ENCODE measurements at places on chromosomes 7 and 10.

DNA sequence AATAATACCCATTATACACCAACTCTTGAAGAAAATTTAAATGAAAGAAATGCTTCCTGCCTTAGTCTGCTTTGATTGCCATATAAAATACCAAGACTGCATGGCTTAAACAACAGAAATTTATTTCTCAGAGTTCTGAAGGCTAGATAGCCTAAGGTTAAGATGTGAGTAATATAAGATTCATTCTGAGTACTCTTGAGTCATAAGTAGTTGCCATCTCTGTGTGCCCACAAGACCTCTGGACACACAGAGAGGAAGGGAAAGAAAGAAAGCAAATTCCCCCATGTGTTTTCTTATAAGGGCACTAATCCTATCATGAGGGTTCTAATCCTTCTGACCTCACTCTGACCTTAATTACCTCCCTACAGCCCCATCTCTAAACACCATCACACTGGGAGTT, 201.2 kb downstream of the PTN start:
- DNase-seq: no peak

DNA sequence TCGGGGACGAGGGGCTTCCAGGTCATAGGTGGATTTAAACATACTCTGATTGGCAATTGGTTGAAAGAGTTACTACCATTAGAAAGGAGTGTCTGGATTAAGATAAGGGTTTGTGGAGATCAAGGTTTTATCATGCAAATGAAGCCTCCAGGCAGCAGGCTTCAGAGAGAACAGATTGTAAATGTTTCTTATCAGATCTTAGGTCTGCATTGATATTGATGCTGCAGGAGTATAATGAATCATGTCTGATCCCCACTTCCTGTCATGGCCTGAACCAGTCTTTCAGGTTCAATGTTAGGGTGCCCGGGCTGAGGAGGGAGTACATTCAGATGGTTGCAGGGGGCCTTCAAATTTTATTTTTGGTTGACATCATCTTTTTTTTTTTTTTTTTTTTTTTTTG, 51.4 kb downstream of the SH3PXD2A start:
- DNase-seq: peak; percentile 6

- no peak for DNase-seq
These were observed 88.3 kb downstream of the PTPRZ1 start for GRCh38 chr7:121961089-121961867.

DNA sequence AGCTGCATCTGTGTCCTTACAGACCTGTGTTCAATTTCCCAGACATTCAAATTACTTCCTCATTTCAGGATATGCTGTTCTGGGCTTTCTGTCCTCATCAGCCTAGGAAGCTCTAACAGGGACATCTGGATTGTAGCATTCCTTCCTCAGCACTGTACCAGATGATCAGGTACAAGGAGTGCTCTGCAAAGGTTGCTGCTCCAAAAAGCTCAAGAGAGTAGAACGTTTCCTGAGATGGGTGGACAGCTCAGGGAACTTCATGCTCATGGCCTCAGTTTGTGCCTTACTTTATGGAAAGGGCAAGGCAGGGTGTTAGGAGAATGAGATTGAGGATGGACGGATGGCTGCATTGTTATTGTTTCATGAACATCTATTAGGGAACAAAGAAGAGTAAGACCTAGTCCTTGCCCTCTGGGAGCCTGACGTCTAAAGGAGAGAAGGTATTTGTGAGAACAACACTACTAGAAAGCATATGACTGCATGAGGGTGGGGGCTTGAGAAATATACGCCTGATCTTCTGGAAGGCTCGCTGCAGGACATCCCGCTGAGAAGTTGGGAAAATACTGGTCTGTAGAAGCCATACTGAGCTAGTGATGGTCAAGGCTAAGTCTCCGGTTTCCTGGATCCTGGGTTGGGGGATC, 10.5 kb upstream of the ZNF212 start:
- no peak for DNase-seq

GRCh38 chr10:4519658-4520402, 306.2 kb upstream of the AKR1E2 start:
- no peak for DNase-seq

GRCh38 chr7:69429911-69430383, 168.3 kb upstream of the AUTS2 start:
- DNase-seq: no peak

- no peak for DNase-seq
These were observed 177.1 kb upstream of the PTER start for GRCh38 chr10:16259726-16260125.

GRCh38 chr10:130222381-130222780, 86.2 kb downstream of the GLRX3 start:
- DNase-seq: no peak

DNA sequence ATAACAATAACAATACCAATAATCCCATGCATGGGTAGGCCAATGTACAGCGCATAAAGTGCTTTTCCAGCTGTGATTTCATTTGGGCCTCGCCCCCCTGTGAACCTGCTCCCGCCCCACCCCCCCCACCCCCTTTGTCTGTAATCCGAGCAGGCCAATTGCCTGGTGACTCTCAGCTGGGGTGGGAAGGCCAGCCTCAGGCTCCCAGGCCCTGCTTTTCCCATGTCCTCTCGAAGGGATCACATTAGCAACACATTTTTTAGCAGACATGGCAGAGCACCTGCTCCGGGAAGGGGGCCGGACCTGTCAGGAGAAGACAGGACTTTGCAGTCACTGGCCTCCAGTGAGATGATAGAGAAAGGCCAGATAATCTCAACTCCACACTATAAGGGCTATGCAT, 439.3 kb downstream of the RPS24 start:
- no peak for DNase-seq

DNA sequence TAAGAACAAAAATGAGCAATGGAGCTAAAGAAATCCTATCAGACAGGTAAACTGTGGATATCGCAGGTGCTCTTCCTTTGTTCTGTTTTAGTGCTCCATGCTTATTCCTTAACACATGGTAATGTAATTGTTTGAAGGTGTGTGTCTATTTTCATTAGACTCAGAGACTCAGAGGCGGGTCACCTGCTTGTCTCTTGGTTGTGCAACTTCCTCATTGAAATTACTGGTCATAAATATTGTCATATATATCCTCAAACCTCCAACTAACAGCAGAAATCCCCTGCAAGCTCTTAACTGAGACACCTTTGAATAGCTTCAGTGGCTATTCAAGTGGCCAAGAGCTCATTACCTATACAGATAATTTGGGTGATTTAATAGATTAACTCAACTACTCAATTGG, 177.2 kb downstream of the PTN start:
- no peak for DNase-seq

DNA sequence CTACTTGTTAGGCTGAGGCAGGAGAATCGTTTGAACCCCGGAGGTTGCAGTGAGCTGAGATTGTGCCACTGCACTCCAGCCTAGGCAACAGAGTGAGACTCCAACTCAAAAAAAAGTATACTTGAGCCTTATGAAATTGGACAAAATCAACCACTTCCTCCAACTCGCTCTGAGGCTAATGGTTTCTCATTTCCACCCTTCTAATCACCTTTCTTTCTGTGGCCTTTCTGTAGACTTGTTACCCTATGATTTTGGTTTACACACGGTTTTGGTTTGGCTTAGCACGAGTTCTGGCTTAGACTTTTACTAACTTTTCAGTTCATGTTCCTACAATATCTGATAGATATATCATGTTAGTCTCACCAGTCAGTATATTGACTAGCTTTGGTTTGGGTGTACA, 152.0 kb downstream of the PHTF2 start:
- no peak for DNase-seq

DNA sequence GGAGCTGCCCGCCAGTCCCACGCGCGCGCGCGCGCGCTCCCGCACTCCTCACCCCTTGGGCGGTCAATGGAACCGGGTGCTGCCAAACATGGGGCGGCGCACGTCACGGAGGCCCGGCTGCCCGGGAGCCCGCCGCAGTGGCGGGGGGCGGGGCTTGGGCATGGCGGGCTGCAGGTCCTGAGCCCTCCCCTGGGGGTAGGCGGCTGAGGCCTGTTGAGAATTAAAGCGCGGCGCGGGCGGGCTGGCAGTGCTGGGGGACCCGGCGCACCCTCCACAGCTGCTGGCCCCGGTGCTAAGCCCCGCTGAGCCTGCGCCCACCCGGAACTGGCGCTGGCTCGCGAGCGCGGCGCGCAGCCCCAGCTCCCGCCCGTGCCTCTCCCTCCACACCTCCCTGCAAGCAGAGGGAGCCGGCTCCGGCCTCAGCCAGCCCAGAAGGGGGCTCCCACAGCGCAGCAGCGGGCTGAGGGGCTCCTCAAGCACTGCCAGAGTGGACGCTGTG, 634.2 kb downstream of the ANKRD7 start:
- DNase-seq: no peak

DNA sequence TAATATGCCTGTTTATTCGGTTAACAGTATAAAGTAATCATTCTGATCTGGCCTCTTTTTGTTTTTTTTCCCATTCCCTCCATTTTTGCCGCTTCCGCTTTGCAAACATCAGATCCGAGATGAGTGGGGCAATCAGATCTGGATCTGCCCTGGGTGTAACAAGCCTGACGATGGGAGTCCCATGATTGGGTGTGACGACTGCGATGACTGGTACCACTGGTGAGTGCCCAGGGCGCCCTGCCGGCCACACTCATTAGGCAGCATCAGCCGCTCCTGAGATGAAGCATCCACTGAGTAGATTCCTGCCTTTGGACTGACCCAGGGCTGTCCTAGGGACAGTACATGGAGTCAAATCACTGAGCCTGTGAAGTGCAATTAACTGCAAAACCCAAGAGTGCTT, 40.9 kb upstream of the GATA3 start:
- no peak for DNase-seq

GRCh38 chr7:116920359-116920758, 32.9 kb upstream of the ST7 start:
- no peak for DNase-seq

GRCh38 chr7:47483604-47484273, 98.2 kb downstream of the TNS3 start:
- DNase-seq: no peak

- DNase-seq: peak; percentile 37
These were observed 7.2 kb upstream of the PGAM2 start for GRCh38 chr7:44072364-44073231.

GRCh38 chr10:21144047-21144446, 246.9 kb upstream of the NEBL start:
- no peak for DNase-seq
